Dorsolateral prefrontal cortex (tissue), 122 donors: ENCODE measurements at places on chromosomes 11 and 22. TPM values are rescaled to one million over a fixed set of nuclear protein-coding genes. Genes with fewer than 3 reads are reported as not detected.

- DNase-seq, result no peak
These were observed 19.9 kb downstream of the POU2AF2 start for GRCh38 chr11:111265421-111265820.

GRCh38 chr11:1087961-1088926, 13.6 kb downstream of the MUC2 start:
- peak; percentile 24 for DNase-seq

DNA sequence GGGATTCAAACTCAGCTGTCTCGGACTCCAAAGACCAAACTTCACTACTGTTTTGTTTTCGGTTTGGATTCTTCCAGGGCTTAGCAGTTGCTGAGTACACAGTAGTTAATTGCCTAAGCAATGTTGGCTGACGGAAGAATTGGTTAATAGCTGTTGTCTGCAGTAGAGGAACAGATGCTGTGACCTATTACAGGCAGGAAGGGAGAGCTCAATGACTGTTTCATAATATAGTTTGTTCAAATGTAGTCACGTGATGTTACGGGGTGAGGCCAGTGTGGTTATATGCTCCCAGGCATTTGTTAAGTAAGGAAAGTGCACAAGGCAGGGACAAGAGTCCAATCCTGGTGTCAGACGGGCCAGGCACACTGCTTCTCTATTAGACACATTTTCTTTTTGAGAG, 222.6 kb upstream of the CCDC90B start:
- DNase-seq, result no peak

GRCh38 chr11:126420698-126421256, 65.3 kb downstream of the ST3GAL4 start:
- no peak for DNase-seq

TYR gene
- not detected for total RNA-seq

- DNase-seq, result no peak
These were observed 11.9 kb upstream of the TEF start for GRCh38 chr22:41369837-41370236.

KDM4E gene
- total RNA-seq, result not detected

DDX10 gene
- 31.9 TPM for total RNA-seq

DNA sequence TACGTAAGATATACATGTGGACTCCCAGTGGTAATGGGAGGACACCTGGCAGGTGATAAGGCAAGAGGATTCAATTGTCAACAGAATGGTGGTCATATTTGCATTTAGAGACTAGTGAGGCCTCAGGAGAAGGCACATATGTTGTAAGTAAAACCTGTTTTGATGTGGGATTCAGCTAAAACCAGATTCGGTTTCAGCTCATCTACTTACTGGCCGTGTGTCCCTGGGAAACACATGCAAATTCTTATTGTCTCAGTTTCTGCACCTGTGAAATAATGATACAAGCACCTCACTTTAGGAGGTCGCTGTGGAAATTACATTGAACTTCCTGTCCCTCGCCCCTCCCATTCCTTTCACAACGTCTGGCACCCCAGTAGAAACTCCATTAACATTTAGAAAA, 78.9 kb upstream of the FIBIN start:
- no peak for DNase-seq

NOX4 gene
- 4.7 TPM for total RNA-seq

- DNase-seq, result peak; percentile 61
These were observed 451.3 kb upstream of the KIRREL3 start for GRCh38 chr11:127451861-127452260.

- no peak for DNase-seq
These were observed 24.0 kb downstream of the CD5 start for GRCh38 chr11:61126256-61126655.

LIMK2 gene
- total RNA-seq, result 37.4 TPM

TCN1 gene
- total RNA-seq, result not detected

ACRV1 gene
- total RNA-seq, result 1.9 TPM

- DNase-seq, result peak; percentile 18
These were observed 76.4 kb downstream of the KCNQ1 start for GRCh38 chr11:2521081-2521732.

DNA sequence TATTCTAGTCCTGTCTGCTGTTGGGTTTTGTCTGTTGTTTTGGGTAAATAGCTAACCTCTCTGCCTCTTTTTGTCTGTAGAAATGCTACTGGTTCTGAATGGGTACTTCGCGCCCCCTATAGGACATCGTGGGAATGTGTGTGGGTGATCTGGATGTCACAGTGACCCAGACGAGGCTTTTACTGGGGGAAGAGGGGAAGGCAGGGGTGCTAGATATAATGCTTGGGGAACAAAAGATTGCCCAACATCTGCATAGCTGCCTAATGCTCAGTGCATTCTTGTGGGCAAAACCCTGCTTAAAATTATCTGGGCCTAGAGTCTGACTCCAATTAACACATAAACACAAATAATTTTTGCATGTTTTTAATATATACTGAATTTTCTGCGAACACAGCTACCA, 57.7 kb downstream of the BMAL1 start:
- DNase-seq, result no peak
